NCI-H1092 (cell line): ENCODE measurements at places on chromosomes 16 and 17.

GRCh38 chr17:31093866-31094599, 744 bp upstream of the NF1 start:
- DNase-seq: no peak

- no peak for DNase-seq
Measured at GRCh38 chr17:69470702-69471101, 56.2 kb downstream of the MAP2K6 start.

DNA sequence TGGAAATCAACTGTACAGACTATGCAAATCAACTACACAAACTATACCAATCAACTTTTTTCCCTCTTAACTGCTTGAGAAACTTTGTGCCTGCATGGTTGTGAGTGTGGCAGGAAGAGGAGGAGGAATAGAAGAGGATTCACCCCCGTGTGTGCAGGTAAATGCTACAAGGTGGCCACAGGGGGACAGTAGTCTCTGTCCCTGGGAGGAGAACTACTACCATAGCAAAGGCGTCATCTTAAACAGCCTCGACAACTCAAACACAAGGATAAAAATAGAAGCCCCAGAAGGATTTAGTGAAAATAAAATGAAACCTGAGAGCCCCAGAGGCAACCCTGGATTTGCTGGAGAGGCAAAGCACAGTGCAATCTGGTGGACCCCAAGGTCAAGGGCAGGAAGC, 199.5 kb upstream of the DYNLRB2 start:
- no peak for DNase-seq

GRCh38 chr17:67053438-67054000, 9.2 kb downstream of the CACNG1 start:
- DNase-seq: no peak

- no peak for DNase-seq
Measured at GRCh38 chr17:2150806-2151205, 95.9 kb downstream of the HIC1 start.

DNA sequence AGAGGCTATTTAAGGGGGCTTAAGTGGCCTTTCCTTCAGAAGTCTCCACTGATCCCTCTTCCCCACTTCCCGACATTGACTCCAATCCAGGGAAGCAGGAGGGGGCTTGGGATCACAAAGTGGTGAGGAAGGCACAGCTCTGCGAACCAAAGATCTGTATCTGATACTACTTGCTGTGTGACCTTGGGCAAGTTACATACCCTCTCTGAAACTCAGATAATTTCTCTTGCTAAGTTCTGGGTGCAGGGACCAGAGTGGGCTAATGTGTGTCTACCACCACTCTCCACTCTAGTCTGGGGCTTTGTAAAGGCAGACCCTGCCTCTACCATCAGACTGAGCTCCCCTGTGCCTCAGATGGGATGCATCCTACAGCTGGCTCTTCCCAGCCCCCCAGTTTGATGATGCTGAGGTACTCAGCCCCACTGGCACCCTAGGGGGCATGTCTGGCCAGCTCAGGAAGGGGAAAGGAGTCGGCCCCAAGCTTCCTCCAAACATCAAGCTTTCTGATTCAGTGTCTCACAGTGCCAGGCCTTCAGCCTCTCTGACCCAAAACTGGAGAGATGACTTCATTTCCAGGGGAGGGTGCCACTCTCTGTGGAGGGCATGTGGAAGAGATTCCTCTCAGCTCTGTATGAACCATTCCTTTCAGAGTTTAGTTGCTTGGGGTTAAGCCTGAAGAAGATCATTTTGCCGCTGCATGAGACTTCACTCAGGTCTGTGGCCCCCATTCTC, 10.9 kb downstream of the DLX4 start:
- DNase-seq: no peak

- no peak for DNase-seq
Measured at GRCh38 chr17:48373883-48374282, 56.1 kb downstream of the SKAP1 start.

DNA sequence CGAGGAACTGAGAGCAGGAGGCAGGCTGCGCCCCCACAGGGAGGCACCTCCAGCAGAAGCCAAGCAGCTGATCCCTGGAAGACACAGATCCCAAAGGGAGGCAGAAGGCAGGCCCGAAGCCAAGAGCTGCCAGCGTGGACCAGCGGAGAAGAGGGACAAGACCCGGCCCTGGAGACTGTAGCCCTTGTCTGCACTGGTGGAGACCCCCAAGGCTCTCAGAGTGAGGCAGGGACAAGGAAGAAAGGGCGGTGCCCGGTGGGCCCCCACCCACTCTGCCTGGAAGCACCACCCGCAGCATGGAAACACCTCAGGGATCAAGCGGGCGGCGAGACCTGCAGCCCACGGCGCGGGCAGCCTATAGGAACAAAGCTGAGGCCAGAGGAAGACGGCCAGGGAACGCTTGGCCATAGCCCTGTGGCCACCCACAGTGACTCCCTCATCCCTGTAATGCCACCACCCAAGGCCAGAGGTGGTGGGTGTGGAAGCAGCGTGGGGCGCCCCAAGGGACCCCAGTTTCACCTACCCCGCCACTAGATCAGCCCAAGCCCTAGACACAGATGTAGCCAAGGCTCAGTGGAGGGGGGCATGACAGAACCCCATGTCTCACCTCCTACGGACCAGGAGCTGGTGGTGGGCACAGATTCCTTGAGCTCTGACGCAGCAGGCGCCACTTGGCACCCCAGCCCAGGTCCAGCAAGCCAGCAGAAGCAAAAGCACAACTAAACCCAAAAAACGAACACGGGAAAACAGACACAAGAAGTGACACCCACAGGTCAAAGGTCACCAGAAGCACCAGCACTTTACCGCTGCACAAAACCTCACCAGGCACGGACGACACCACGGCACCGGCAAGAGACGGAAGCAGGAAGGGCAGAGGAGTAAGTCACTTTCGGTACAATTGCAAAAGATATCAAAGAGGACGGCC, 2.9 kb upstream of the SIRT7 start:
- no peak for DNase-seq

DNA sequence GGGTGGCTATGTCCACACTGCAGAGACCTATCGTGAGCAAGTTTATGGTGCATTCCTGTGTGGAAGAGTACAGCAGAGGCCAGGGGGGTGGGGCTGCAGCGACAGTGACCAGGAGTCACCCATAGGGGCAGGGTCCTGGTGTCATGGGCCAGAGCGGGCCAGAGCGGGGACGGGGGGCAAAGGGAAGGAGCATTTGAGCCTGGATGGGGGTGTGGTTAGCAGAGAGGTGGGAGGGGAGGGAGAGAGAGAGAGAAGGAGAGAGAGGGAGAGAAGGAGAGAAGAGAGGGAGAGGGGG, 17.8 kb downstream of the JPH3 start:
- no peak for DNase-seq

GRCh38 chr17:62966426-62967204, 580 bp downstream of the TANC2 start:
- no peak for DNase-seq

GRCh38 chr17:46003907-46004748, 5.1 kb downstream of the STH start:
- DNase-seq: peak; percentile 78

DNA sequence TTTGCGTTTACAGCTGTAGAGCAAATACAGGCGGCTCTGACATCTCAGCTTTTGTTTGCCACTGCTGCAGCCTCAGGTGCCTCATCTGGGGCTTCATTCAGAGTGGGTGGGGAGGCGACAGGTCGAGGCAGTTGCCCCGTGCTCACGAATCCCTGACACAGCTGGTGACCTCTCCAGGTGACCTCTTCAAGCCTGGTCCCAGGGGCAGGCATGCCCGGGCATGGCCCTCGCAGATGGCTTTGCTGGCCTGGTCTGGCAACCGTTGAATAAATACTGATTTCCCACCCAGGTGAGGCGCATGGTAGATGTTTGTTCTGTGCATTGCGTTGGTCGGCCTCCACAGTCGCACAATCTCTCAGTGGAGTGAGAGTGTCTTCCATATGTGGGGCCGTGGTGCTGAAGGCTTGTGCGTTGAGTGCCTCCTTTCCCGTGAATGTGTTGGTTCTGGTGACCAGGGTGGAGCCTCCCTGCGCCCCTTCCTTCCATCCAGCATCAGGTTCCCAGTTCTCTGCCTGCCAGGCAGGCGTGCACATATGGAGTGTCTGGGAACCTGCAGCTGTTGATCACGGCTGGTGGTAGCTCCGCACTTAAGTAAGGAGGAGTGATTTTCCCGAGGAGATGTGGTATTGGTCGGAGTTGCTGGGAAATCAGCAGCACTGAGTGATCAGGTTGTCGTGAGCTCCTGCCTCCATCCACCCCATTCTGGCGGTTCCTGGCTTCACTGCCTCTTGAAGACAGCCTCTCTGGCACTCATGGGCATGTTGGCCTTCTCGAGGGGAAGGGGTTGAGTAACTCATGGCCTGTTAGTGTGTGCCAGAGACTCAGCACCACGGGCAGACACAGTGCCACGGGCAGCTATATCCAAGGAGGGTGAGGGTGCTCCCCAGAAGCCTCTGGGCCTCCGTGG, 149.7 kb downstream of the RPTOR start:
- DNase-seq: no peak

- no peak for DNase-seq
Measured at GRCh38 chr17:29557739-29558116, 9.1 kb downstream of the ABHD15 start.

- DNase-seq: peak; percentile 49
Measured at GRCh38 chr16:66954097-66954659, 6.9 kb upstream of the CES3 start.

DNA sequence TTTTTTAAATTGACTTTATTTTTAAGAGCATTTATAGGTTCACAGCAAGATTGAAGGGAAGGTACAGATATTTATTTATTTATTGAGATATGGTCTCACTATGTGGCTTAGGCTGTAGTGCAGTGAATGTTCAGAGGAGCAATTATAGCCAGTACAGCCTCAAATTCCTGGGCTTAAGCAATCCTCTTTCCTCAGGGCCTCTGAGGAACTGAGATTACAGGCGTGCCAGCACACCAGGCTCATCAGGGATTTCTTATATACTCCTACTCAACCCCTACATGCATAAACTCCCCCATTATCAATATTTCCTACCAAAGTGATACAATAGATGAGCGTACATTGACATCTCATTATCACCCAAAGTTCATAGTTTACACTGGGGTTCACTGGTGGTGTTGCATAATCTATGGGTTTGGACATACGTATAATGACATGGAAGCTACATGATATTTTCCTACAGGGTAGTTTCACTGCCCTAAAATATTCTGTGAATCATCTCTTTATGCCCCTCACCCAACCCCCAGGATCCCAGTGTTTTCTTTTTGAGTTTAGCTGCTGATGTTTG, 33.5 kb downstream of the HS3ST3B1 start:
- no peak for DNase-seq

GRCh38 chr17:57955183-57955931, at the start of gene CUEDC1:
TSS of gene CUEDC1 (minus strand) at chr17:57955412. CDS start at chr17:57885564, 69,848 bp downstream.
- DNase-seq: peak; percentile 33

GRCh38 chr17:3826191-3826590, 19.9 kb downstream of the NCBP3 start:
- DNase-seq: no peak

- DNase-seq: no peak
Measured at GRCh38 chr16:2207872-2208271, 2.6 kb downstream of the MLST8 start.

DNA sequence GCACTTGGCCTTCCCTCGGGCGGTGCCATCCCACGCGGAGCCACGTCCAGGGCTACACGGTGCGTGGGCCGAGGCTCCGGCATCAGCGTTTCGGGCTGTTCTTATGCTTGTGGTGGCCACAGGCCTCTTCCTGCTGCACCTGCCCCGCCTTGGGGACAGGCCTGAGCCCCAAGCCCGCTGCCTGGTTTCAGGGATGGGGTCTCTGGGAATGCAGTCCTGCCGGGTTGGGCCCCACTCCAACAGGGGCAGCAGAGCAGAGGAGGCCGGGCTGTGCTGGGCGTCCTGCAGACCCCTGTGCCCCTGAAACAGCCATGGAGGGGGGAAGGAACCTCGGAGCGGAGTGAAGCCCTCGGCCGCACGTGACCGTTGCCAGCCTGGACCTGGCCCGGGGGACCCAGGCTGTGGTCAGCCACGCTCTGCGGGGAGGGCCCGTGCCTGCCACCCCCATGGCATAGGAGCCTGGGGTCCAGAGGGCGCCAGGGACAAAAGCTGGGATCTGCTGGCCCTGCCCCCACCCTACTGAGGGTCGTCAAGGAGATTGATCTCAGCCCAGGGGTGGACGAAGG, 453 bp upstream of the WFIKKN1 start:
- DNase-seq: no peak

GRCh38 chr16:65069065-65069464, 52.8 kb downstream of the CDH11 start:
- DNase-seq: no peak

DNA sequence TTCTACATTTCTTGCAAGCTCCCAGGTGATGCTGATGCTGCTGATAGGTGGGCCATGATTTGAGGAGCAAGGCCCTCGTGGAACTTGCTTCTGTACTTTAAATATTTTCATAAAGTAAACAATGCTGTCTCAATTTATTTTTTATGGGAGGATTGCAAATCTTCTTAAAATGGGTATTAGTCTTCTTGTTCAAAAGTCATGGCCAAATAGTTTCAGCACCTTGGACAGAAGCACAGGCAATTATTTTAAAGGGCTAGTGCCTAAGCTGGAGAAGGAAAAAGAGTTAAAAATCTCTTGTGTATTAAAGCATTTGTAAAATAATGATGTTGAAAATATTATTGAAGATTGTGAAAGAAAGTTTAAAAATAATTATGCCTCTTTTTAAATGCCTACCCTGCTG, 50.5 kb downstream of the GPR139 start:
- no peak for DNase-seq

GRCh38 chr16:3592559-3592958, 15.4 kb upstream of the NLRC3 start:
- DNase-seq: no peak

GRCh38 chr16:67211674-67212073, 12.7 kb downstream of the ELMO3 start:
- DNase-seq: no peak

- DNase-seq: no peak
Measured at GRCh38 chr16:7644811-7645210, 312.2 kb downstream of the RBFOX1 start.

- no peak for DNase-seq
Measured at GRCh38 chr17:10316801-10317542, 55.8 kb downstream of the MYH13 start.

DNA sequence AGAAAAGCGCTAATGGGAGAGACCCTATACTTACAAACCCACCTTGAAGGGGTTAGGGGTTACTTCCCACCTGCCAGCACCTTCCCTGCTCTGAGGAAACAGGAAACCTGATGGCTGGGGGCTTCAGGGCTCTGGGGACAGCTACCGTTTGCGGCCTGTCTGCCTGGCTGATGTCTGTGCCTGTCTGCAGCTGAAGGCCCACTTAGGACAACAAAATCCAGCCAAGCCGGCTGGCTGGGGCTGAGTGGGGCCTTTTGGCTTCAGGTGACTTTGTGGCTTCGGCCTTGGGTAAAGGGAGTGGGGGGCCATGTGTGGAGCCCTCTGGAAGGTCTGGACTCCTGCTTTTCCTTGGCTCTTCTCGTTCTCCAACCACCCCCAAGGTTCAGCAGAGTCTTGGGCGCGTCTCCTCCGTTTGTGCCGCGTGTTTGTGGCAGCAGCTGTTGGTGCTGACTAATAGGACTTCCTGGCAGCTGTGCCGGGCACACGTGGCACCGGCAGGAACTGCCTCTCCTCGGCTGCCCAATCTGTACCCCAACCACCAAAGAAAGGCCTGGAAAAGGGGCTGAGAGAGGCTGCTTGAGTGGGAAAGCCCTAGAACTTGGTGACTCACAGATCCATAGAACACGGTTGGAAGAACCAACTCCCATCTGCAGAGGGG, 186.7 kb downstream of the MSI2 start:
- peak; percentile 20 for DNase-seq
